ENCODE measurements at places on chromosomes 5 and 9.

- DNase-seq = peak; percentile 78
Observed at GRCh38 chr9:23769307-23769935, 56.6 kb downstream of the ELAVL2 start.

DNA sequence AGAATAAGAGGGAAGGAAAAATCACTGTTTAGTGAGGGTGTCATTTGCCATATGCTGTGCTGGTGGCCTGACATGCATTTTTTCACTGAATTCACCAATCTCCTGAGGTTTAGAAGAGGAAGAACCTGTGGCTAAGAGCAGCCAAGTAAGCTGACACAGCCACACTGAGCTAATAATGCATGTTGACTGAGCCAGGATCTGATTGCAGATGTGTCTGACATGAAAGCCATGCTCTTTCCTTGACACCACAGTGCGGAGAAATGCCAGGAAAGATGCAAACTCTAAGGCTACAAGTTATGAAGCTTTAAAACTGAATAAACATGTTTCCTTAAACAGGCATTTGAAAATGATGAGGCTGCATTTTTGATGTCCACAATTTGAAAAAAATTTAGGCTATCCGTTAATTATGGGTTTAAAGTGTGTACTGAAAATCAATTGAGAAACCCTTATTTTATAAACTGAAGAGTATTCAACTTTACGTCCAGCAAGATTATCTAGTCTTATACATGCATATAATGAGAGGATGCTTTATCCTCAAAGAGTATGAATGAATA lies 208.6 kb downstream of the FBN2 start:
- DNase-seq = no peak

DNA sequence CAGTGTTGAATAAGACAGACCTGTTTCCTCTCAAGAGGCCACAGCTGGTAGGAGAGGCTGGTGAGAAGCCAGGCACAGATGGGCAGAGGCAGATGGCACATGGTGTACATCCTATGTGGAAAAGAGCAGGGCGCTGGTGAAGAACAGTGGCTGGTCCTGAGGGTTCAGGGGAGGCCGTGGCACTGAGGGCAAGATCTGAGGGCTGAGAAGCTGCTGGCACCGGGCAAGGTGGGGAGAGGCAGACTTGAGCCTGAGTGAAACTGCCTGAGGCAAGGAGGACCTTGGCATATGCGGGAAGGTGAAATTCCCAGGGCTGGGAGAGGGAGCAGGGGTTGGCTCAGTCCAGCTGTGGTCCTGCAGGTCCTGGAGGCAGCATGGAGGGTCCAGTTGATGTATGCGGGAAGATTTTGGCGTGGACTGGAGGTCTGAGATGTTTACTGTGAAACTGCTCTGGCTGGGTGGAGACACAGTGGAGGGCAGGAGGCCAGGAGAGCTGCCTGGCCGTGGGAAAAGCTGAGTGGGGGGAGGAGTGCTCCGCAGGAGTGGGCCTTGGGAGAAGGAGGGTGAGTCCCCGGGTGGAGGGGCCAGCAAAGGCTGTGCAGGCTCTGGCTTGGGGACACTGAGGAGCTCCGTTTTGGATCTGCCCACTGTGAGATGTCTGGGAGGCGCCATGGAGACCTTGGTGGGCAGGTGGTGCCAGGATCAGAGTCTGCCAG lies 2.6 kb downstream of the MAN1B1 start:
- DNase-seq = no peak

DNA sequence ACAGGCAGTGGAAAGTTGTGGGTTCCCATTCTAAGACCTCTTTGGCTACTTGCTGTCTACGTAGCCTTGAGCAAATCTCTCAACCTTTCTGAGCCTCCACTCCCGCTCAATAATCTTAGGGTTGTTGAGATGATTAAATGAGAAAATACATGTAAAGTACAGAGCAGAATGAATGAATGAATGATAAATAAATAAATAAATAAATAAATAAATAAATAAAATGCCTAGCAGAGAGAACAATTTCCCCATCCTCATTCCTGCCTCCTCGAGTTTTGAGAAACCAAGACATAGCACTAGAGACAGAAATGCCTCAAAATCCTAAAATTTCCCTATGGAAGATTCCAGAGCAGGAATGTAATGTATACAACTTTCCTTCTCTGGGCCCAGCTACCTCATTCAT lies 128.3 kb upstream of the RAD23B start:
- no peak for DNase-seq

DNA sequence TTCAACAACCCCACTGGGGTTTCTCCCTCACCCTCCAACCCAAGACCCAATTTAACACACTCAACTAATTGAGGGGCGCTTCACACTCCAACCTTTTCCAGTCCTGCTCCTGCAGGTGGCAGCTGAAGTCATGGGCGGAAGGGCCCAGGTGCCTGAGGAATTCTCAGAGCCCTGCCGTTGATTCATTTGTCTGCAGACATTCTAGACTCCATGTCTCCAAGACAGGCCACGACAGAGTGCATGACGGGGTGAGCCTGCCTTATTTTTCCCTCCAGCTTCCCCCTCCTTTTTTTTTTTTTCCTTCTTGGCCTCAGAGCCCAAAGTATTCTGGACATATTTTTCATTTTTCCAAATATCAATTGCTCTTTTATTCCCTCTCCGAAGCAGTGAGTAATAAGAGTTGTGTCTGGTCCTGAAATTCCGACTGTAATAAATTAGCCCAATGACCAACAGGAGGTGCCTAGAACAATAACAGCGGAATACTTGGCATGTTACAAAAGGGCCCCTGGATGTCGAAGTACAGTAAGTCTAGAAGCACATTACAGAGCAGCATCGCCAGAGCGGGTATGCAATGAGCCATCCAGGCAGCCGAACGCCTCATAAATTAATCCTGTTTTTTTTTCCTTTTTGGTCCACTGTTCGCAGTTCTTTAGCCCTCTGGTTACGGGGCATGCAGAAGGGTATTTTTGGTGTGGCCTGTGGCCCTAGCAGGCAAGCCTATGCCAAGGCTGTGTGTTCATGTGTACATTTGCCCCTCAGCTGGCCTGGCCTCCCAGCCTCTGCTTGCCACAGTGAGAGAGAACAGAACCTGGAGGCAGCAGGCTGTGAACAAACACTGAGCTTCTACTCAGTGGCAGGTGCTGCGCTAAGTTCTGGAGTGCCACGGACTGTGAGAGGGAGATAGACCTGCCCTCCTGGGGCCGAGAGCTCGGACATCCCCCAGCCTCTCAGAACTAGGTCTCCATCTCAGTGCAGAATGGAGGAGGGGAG lies 8.6 kb upstream of the SMIM23 start:
- peak; percentile 74 for DNase-seq

DNA sequence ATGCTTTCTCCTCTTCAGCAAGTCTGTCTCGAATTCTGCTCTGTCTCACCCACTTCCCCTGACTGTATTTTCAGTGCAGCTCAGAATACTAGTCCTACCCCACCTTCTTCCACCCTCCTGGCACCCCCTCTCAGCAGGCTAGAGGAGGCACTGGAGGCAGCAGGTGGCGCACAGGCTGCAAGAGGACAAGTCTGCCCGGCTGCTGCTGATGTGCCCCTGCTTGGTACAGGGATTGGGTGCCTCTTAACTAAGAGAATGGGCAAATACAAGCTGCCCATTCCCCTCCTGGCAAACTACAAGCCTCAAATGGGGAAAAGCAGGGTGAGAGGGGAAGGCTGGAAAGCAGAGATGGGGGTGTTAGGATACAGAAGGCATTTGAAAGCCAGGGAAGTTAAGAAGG lies 5.1 kb downstream of the TLN1 start:
- DNase-seq = peak; percentile 68

DNA sequence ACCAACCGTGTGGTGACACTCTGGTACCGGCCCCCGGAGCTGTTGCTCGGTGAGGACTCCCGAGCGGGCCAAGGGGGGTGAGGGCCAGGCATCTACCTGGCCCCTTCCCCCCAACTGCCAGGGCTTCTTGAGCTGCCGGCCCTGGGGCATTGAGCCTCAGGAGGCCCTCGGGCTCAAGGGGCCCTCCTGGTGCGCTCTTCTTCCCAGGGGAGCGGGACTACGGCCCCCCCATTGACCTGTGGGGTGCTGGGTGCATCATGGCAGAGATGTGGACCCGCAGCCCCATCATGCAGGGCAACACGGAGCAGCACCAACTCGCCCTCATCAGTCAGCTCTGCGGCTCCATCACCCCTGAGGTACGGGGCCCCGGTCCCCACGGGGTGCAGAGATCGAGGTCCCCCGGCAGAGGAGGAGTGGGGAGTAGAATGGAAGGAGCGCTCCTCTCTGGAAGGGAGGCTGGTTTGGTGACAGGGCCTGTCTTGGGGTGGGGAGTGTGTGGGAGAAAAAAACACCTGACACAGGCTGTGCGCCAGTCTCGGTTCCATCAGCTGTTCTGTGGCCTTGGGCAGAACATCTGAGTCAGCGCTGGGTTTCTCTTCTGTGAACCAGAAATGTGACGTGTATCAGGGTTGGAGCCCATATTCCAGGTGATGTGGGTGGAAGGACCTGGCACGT lies 2.6 kb downstream of the CDK9 start:
- DNase-seq = no peak

DNA sequence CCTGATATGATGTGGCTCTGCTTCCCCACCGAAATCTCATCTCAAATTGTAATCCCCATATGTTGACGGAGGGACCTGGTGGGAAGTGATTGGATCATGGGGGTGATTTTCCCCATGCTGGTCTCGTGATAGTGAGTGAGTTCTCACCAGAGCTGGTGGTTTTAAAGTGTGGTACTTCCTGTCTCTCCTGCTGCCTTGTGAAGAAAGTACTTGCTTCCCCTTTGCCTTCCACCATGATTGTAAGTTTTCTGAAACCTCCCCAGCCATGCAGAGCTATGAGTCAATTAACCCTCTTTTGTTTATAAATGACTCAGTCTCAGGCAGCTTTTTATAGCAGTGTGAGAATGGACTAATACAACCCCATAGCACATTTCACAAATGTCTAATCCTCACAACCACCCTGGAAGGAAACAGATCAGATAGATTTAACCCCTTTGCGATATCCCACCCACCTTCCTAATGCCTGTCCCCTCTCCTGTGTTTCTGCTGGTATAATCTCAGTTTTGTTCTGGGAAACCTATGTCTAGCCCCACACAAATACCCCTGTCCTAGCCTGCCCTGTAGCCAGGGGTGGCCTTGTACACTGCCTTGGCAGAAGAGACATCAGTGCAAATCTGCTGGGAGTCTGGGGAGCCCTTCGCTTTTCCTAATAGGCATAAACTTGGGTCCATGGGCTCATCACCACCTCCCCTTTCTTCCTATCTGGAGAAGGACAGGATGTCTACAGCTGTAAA lies 157.0 kb upstream of the RAI14 start:
- peak; percentile 82 for DNase-seq

DNA sequence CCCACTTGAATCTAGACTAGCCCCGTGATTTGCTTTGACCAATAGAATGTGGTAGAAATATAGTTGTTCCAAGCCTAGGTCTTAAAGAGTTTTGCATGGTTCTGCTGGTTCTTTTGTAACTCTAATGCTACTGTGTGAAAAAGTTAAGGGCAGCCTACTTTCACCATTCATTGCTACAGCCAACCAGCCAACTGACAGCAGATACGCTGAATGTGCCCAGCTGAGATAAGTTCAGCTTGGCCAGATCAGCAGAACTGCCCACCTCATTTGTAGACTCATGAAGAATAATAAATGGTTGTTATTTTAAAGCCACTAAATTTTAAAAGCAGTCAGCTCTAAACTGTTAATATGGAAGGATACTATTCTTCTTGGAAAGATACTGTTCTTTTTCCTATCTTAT lies 23.9 kb downstream of the NR3C1 start:
- DNase-seq = no peak

DNA sequence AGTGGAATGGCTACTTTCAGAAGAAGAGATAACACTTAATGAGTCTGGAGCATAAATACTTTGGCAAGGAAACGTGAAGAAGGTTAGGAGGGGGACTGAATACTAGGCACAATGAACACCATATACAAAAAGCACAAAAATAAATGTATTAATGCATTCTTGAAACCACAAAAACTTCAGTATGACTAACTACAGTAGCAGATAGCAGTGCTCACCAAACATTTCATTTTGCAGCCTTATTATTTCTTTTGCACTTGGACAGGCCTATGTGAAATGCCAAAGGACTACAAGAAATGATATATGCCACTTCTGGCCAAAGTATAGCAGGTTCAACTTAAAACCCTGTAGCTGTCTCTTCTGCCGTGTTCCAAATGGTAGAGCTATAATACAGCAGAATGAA lies 26.3 kb downstream of the UBQLN1 start:
- DNase-seq = no peak

GRCh38 chr5:132259069-132259851 lies 1.8 kb downstream of the PDLIM4 start:
- peak; percentile 93 for DNase-seq

DNA sequence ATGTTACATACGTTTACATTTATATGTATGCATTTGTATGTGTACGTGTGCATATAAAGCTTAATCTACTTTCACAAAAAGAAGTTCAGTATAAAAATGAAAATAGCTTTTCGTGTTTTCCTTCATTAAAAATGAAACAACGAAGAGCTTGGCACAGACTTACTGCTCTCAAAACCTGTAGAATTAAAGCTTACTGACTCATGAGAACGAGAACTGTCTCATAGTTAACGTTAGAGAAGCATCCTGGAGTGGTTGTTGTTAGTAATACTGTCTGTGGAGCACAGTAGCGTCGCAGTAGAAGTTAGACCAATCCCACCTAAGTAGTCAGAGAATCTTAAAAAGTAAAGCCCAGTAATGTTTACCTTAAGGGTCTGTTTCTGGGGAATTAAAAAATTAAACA lies 1.3 kb downstream of the MAT2B start:
- peak; percentile 50 for DNase-seq

DNA sequence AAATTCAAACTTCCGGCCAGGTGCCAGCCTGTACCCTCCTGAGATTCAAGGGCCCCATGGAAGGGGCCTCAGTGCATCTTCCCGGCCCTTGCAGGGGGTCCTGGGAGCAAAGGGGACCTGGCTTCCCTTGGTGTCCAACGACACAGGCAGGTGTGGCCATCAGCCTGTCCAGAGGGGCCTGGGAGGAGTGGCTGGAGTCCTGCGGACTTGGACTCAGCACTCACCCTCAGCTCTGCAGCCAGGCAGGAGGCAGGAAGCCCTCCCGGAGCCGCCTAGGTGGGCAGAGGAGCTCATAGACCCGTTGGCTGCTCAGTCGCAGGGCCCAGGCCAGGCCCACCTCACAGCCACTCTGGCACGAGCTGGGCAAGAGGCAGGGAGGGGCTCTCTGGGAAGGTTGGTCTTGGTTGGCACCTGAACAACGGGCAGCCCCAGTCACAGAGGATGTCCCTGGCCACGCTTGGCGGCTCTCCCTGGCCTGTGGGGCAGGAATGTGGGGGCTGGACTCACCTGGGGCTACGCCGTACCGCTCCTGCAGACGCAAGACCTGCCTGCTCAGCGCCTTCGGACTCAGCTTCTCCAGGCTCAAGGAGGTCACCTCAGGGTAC lies 53.8 kb upstream of the NRARP start:
- DNase-seq = no peak

DNA sequence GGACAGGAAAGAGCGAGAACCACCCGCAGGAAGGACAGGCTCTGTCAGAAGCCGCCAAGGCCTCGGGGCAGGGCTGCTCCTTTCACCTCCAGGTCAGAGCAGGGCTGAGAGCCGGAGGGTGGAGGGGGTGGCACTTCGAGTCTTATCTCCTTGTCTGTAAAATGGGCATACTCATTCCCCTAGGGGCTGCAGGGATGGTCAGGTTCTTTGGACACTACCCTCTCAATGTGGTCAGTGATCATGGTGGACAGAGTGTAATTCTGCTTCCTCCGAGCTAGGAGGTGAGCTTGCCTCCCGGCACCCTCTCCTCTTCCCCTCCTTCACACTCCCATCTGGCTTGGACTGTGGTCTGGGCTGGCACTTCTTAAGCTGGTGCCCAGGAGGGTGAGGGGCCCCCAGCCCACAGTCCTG lies 39.6 kb downstream of the RGS3 start:
- DNase-seq = no peak

Data from AG10803 (cell line).